ENCODE measurements at places on chromosomes 3 and 15.

- no peaks in the 10 kb centered on the region for H3K27me3 ChIP-seq
- H3K4me3 ChIP-seq, result no peak overlapping the region
- H3K27ac ChIP-seq, result no peak overlapping the region
- no peaks in the 10 kb centered on the region for H3K36me3 ChIP-seq
These were observed 778.0 kb upstream of the NECTIN3 start for GRCh38 chr3:110293660-110294059.

DNA sequence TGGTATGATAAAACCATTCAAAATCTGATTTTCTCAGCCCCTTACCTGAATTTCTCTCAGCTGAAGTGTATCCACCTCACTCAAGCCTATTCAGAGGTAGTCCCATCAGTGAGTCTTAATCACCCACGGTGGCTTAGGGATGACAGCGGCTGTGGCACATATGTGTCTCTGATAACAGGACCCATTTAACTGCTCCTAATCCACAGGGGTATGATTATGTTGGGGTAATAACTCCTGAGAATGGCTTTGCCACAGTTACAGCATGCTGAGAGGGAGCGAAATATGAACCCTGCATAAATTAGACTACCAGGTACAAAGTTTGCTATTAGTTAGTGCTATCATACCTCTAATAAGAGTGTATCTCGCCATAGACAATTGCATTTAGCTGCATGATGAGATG lies 10.6 kb downstream of the CLRN1 start:
- no peak overlapping the region for H3K4me3 ChIP-seq
- no peaks in the 10 kb centered on the region for H3K4me1 ChIP-seq
- H3K27me3 ChIP-seq, result peaks cover 10% of the 10 kb centered on the region
- no peak overlapping the region for H3K27ac ChIP-seq
- H3K36me3 ChIP-seq, result no peaks in the 10 kb centered on the region
- no peak for DNase-seq

- H3K4me1 ChIP-seq, result peaks cover 59% of the 10 kb centered on the region
- peak overlapping the region; percentile 66 for H3K27ac ChIP-seq
- no peak overlapping the region for H3K4me3 ChIP-seq
- H3K36me3 ChIP-seq, result peaks cover 10% of the 10 kb centered on the region
- H3K27me3 ChIP-seq, result no peaks in the 10 kb centered on the region
These were observed 62.7 kb upstream of the BLM start for GRCh38 chr15:90654233-90655136.

GRCh38 chr3:4413467-4413866 lies 53.6 kb downstream of the SUMF1 start:
- H3K4me1 ChIP-seq, result peaks cover 33% of the 10 kb centered on the region
- no peak for DNase-seq
- H3K27me3 ChIP-seq, result no peaks in the 10 kb centered on the region
- no peak overlapping the region for H3K4me3 ChIP-seq
